Activated naive CD4-positive, alpha-beta T cell treated with anti-CD3 and anti-CD28 coated beads, Interleukin-2, amount 10 ng/mL, durations not matched to agents 7 days and 5 days (primary cell): ENCODE measurements at places on chromosomes 2 and 18.

- DNase-seq, result no peak
Measured at GRCh38 chr2:11568436-11568835, 34.6 kb downstream of the GREB1 start.

- DNase-seq, result peak; percentile 60
Measured at GRCh38 chr18:77068321-77069312, 64.0 kb downstream of the MBP start.

- DNase-seq, result no peak
Measured at GRCh38 chr2:43418680-43419079, 177.2 kb downstream of the THADA start.

GRCh38 chr2:207492461-207492860 is 37.3 kb upstream of the CREB1 start:
- no peak for DNase-seq
